ENCODE measurements at places on chromosomes 7 and 10.

DNA sequence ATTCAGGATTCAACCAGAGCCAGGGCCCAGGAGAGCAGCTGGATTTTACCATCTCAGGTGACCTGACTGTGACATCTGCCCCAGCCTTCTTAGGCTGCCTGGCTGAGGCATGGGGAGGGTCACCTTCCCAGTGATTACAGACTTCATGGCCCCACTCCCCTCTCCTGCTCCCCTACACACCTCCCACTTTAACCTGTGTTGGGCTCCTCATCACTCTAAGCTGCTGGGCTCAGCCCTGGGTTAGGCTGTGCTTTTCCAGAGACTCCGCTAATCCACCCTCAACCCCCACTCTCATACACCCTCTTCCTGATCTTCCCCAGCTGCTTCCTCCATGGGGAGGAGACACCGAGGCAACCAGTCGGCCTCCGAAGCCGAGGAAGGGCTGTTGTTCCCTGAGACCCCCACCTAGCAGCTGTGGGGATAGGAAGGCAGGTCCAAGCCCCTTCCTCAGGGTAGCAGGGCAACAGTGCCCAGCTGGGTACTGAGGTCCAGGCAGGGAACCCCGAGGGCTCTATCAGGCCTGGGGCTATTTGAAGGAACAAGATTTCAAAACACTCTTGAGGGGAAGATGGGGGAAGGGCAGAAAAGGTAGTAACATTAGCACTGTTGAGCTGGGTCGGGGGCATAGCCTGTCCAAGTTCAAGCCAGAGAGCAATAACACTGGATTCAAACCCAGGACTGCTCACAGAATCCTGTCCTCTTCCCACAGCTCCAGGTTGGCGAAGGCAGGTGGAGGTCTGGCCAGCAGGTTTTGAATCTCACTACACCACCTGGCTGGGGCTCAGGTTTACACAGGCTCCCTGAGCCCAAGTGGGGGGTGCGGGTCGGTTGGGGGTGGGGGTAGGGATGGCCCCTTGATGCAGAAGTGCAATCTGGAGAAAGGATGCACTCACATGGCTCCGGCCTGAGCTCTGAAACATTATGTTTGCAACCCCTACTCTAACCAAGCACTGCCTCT, 1.8 kb downstream of the IMPDH1 start:
- no peak for DNase-seq

- no peak for DNase-seq
Observed at GRCh38 chr7:85875398-85875797, 688.5 kb upstream of the SEMA3D start.

DNA sequence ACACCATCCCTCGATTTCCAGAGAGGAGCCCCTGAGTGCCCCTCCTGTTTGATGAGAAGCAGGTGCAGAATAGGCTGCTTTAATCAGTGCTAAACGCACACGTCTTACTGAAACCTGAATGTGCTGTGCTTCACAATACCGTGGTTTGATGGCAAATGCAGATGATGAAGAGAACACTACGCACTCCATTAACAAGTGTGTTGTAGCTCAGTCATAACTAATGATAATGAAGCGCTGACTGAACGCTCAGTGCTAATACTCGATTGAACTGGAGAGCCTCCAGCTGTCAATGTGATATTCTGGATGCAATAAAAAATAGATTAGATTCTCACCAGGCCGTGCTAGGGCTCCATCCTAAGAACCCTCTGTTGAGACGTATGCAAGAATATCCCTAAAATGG, 279.7 kb upstream of the PLPP4 start:
- DNase-seq: no peak

- no peak for DNase-seq
Observed at GRCh38 chr7:35695987-35696386, 1.1 kb upstream of the HERPUD2 start.

- DNase-seq: no peak
Observed at GRCh38 chr10:24751716-24752115, 28.0 kb upstream of the ARHGAP21 start.

DNA sequence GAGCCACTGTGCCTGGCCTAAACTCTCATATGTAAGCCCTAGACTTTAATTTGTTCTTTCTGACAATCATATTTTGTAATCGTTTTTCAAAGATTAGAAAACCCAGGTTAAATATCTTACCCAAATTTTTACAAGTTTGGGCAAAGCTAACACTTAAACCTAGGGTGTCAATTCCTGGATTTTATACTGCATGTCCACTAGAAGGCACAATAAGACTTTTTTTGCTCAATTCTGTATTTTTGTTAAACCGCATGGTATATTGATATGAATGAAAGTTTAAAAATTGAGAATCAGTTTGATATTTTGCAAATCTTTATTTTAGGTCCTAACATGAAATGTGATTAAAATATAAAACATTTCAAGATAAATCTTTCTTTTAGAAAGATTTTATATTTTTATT, 29.3 kb downstream of the DYNC2I1 start:
- peak; percentile 10 for DNase-seq

- DNase-seq: no peak
Observed at GRCh38 chr7:120079704-120080103, 193.3 kb upstream of the KCND2 start.

DNA sequence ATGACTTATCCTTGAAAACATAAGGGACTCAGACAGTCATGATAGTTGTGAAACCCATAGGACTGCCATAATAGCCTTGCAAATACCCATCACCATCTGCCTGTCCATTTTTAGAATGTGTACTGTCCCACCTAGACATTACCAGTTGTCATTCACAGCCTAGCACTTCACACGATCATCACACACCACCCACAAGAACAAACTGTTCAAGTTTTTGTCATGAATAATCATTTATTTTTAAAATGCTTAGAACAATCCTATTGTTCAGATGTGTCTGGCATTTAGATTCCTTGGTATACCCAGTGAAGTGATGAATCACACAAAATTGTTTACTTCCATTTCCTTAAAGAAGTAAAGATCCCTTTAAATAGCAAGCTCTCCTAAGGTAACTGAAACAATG, 46.6 kb downstream of the CCDC3 start:
- no peak for DNase-seq

DNA sequence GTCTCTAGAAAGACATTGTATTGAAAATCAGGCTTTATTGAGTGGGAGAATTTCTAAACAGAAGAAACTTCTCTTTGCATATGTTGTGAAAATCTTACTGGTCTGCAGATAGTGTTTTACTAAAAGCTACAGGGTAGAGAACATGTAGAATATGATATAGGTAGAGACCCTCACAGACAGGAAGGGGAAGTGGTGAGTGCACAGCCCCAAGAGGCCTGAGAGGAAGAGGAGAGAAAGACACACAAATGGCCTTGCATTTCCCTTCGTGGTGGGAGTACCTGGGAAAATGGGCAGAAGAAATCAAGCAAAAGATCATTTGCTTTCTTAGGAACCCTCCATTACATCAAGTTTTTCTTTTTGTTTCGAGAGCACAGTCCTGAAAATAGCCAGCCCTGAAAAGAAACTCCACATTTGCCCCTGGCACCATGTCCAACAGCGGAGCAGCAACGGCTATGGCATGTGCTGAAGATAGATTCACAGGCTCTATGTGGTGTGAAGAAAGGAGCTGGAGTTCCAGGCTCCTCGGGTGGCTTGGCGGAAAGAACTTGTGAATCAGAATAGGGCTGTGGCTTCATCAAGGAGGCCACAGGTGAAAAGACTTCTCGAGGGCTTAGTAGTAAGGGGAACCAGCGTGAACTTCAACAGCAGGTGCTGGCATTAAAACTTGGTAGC, 143.5 kb downstream of the CALCR start:
- no peak for DNase-seq

DNA sequence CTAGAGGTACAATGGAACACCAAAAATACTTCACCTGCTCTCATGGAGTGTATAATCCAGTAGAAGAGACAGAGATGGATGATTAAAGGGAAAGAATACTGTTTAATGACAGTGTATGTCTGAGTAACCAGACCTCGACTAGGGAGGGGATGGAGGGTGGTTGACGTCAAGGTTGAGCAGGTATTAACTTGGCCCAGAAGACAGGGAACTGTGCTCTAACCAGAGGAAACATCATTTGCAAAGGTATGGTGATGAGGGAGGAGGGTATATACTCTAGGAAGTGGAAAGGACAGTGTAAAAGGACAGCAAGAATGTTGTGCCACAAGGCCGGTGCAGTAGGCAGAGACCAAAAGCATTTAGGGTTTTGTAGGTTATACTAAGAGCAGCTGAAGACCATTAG, 2.9 kb downstream of the MIOS start:
- no peak for DNase-seq

DNA sequence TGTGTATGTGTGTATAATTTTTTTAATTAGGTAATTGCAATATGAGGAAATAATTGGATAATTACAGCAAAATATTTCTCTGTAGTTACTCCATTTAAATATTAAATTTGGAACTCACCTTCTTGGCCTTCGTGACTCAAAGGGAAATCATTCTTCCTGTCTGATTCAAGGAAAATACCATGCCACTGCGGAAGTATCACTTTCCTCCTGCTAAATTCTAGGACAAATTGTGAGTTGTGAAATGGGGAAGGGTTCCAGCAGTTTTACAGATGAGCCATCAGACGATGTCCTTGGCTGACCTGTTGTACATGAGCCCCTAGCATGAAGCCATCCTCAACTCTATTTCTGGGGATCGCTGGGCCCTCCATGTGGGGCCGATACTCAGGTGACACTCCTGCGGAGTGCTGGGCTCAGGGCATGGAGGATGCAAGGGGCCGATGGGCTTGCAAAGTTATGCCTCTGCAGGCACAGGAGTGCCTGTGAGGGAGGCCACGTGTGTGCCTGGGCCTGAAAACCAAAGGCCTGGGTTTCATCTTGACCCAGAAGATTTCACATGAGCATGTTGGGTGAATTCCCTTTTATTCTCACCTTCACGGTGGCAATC, 179.6 kb upstream of the TCERG1L start:
- no peak for DNase-seq

DNA sequence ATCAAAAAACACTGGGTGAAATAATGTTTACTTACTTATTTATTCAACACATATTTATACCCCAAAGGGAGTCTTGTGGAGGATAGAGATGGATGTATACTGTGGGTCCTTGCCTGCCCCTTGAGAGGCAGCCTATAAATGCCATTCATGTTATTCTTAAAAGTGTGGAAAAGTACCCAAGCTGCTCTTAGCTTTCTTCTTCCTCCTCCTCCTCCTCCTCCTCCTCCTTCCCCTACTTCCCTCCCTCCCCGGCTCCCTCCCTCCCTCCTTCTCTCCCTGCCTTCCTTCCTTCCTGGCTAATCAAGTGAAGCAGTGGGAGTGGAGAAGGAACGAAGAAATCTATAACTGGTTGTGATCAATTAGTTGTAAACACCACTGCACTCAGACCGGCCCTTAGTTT, 21.2 kb upstream of the IGF2BP3 start:
- DNase-seq: no peak

DNA sequence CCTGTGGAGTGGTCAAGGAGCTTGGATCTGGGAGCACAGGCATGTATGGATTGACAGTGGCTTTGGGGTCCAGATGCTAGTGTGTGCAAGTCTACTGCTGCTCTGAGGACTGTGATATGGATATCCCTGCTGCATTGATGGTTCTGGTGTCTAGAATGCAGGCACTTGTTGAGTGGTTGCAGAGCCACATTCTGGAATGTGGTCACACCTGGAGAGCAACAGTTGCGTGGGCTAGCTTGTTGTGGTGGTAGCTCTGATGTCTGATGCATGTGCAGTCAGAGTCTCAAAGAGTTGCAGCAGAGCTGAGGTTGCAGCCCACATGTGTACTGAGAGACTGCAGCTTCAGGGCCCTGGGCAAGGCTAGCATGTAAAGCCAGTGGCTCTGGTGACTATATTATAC, 43.2 kb downstream of the CCDC7 start:
- DNase-seq: no peak

GRCh38 chr10:60521974-60522405, 132.3 kb upstream of the ANK3 start:
- DNase-seq: peak; percentile 38

DNA sequence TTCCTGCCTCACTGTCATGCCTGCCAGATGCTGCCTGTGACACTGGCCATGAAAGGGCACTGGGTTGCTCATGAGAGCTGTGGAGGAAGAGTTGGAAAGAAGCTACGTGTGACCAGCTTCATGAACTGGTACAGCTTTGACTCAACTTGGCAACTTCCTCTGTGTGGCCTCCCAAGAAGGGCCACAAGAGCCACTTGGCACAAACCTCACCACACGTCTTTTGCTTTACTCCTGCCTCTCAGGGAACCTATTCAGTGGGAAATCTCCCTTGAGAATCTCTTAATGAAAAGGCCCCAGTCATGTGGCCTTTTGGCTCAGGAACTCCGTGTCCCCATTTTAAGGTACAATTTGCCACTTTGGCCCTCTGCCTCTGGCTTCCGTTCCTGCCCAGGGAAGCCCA, 54.5 kb downstream of the FRMD4A start:
- no peak for DNase-seq

DNA sequence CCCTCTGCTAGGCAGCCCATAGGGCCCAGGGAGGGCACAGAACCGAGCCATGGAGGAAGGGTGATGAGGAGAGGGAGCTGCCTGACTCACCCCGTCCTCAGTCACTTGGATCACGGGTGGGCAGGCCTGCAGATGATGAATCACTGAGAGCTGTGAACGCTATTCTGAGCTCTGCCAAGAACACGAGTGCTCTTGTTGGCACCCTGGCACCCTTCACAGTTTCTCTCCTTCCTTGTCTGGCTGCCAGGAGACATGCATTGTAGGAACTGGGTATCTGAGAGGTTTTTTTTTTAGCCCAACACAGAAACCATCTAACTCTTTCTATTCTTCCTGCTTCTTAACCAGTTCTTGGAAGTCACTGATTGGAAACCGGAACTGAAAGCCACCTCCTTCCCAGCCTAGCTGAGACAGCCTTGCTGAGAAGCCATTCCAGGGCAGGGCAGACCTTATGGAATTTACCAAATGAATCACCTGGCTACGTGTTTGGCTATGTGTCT, 82.1 kb downstream of the SLC37A3 start:
- peak; percentile 85 for DNase-seq

DNA sequence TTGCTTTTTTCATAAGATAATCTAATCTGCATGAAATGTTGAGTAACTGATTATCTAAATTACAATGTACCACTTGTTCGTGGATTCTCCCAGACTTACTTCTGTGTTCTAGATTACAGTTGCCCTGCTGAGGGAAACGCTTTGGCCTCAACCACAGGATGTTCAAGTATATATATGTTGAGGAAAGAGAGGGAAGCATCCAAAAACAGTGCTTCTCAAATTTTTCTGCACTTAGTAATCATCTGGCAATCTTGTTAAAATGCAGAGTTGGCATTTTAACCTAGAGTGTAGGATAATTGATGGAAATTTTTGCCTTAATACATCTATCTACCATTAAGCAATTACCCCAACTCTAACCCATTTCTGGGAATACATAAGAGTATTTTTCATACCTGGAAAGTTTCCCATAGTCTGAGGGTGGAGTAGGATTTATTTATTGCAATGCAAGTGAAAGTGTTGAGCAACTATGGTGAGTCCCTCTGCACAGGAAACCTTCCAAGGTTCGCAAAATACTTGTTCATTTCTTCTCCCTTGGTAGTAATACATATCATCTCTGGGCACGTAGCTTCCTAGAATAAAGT, 59.6 kb upstream of the C1GALT1 start:
- peak; percentile 74 for DNase-seq

GRCh38 chr7:36360244-36360643, 29.4 kb upstream of the ANLN start:
- no peak for DNase-seq

GRCh38 chr7:33928986-33929385, 23.6 kb downstream of the BMPER start:
- no peak for DNase-seq
